ENCODE measurements at places on chromosomes 7 and 10.

- no peak for DNase-seq
Measured at GRCh38 chr10:26697922-26698608, 564 bp downstream of the PDSS1 start.

DNA sequence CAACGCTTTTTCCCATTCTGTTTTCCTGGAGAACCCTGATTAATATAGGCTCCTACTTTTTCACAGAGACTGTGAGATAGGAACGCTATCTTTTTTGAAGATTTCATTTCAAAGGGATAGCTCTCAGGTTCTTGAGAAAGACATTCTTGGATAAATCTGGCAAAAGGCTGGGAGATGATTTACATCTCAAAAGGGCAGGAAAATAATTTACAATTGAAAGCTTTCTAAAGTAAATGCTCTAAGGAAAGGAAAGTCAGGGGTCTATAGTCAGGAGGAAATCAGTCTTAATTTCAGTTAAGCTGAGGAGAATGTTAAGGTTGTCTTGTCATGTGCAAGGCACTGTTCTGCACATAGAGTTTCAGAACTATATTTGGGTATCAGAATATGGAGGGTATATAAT, 278.8 kb downstream of the KIF20B start:
- no peak for DNase-seq

GRCh38 chr7:55565681-55566080, 6.6 kb downstream of the VOPP1 start:
- DNase-seq: no peak

- DNase-seq: peak; percentile 62
Measured at GRCh38 chr10:73879296-73880173, 5.2 kb upstream of the CAMK2G start.

DNA sequence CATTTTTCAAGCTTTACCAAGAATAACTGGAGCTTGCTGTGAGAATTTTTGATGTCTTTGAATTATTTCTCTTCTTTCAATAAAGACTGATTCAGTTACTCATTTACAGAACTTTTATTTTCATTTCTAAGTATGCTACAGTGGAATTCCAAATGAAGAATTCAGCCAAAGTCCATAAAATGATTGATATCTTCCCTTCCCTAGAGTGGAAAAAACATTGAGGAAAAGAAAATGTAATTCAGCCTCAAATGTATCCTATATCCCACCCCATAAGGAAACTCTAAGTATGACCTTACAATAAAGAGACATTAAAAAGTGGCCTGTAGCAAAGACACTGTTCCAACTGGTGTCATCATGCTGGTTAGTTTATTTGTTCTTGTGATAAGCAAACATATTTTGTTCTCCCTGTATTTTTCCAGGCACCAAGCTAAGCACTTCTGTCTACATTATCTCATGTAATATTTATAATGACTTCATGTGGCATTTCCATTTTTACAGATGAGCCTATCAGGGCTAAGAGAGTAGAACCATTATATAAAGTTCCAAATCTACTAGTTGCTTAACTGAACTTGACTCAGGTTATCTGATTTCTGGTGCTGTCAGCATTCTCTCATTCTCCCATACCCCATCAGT, 450.4 kb downstream of the NEBL start:
- no peak for DNase-seq

DNA sequence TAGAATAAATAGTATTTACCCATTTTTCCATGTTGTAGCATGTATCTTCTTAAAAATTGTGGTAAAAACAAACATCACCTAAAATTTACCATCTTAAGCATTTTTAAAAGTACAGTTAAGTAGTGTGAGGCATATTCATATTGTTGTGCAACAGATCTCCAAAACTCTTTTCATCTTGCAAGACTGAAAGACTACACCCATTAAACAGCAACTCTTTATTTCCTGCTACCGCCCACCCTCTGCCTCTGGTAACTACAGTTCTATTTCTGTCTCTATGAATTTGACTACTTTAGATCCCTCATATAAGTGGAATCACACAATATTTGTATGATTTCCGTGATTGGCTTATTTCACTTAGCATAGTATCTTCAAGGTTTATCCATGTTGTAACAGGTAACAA, 40.0 kb upstream of the AGBL3 start:
- DNase-seq: no peak

GRCh38 chr10:119397416-119397815, 145.1 kb downstream of the RGS10 start:
- DNase-seq: no peak

GRCh38 chr7:142114207-142114606, 2.7 kb downstream of the MGAM2 start:
- no peak for DNase-seq

GRCh38 chr10:76624470-76624869, 1013.1 kb downstream of the KCNMA1 start:
- no peak for DNase-seq

- DNase-seq: no peak
Measured at GRCh38 chr7:1025743-1026581, 18.4 kb upstream of the GPR146 start.

DNA sequence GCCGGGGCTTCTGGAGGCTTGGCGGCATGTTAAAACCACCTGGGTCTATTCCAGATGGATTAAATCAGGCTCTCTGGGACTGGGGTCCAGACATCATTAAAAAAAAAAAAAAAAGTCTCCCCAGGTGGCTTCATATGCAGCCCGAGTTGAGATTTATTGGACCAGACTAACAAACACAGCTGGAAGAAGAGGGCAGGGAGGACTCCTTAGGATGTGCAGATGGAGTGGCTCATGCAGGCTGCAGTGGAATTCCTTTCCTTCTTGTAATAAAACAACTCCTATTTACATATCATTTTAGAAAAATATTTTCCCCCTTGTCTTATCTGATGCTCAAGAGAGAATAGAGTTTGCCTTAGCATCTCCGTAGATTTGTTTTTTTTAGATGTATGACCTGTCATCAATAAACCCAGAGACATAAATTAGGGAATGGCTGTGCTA, 238.1 kb downstream of the CAMK1D start:
- DNase-seq: no peak

- no peak for DNase-seq
Measured at GRCh38 chr7:52958621-52959140, 76.8 kb upstream of the POM121L12 start.

- DNase-seq: no peak
Measured at GRCh38 chr10:14003517-14004184, 327.1 kb downstream of the FRMD4A start.

- DNase-seq: no peak
Measured at GRCh38 chr10:83108565-83109333, 1030.6 kb upstream of the GHITM start.

DNA sequence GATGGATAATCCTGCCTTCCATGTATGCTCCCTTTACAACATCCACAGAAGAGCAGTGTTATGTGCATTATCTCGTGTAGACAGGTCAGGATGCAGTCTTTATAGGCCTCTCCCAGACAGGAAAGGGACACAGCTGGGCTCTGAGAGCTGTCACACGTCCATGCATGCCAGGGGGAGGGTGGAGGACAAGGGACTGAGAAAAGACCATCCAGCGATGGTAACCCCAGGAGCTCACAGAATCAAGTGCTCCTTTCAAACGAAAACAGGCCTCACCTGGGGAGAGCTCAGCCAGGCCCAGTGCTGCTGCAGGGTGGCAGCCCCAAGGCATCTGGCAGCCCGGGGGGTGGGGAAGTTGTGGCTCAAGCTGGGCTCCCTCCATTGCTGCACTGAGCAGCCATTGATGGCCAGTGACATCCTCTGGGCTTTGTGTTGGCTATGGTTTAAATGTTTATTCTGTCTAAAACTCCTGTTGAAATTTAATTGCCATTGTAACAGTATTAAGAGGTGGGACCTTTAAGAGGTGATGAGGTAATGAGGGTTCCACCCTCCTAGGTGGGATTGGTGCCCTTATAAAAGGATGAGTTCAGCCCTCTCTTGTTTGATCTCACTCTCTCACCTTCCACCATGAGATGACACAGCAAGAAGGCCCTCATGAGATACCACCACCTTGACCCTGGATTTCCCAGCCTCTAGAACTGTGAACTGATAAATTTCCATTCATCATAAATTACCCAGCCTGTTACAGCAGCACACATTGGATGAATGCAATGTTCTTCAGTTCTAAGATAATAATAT, 15.7 kb downstream of the JCAD start:
- DNase-seq: no peak

GRCh38 chr7:39605087-39605486, 18.3 kb upstream of the RALA start:
- DNase-seq: no peak

DNA sequence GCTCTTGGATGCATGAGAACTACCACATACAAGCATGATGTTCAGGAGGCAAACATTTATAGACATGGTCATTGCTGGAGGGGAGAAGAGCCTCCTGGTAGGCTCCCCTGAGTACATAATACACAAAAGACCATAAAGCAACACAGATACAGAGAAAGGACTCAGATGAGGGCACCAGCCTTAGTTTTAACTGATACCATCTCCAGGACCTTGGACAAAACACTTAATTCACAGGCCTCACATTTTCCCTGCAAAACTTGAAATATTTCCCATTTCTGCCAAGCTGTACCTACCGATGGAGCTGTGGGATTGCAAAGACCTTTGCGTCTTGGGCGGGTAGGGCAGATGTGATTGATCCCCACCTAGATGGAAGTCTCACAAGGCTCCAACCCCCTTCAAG, 16.7 kb upstream of the ZNF488 start:
- no peak for DNase-seq
